IPS DF 6.9 (cell line): ENCODE measurements at places on chromosomes 7 and 10.

GRCh38 chr10:73060738-73061635 is 35.7 kb downstream of the P4HA1 start:
- DNase-seq, result no peak

GRCh38 chr7:148941598-148942275 is 57.6 kb upstream of the EZH2 start:
- no peak for DNase-seq

DNA sequence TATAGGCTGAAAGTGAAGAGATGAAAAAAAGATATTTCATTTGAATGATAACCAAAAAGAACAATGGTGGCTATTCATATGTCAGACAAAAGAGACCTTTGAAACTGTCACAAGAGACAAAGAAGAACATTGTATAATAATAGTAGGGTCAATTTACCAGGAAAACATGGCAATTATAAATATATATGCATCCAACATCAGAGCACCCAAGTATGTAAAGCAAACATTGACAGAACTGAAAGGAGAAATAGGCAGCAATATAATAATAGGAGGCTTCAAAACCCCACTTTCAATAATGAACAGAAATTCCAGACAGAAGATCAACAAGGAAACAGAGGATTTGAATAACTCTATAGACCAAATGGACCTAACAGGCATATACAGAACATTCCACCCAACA is 876.2 kb downstream of the GRID1 start:
- no peak for DNase-seq

GRCh38 chr10:14403881-14404623 is 73.3 kb upstream of the FRMD4A start:
- DNase-seq, result no peak

- DNase-seq, result no peak
These were observed 49.4 kb upstream of the EGFR start for GRCh38 chr7:54969208-54969967.

DNA sequence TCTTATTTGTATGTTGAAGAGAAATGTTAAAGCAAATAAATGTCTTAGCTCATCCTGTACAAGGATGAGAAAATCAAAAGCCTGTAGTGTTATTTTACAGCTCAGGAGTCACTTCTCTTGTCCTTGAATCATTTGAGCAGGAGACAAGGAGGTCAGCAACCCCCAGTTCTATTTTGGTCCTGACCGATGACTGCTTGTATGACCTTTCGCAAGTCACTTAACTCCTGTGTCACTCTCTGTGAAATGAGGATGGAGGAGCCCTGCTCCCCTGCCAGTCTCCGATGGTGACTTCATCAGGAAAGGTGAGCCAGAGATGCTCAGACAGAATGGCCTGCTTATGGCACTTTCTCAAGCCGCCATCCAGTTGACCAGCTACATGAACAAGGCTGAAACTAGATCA is 101.0 kb downstream of the CELF2 start:
- no peak for DNase-seq

DNA sequence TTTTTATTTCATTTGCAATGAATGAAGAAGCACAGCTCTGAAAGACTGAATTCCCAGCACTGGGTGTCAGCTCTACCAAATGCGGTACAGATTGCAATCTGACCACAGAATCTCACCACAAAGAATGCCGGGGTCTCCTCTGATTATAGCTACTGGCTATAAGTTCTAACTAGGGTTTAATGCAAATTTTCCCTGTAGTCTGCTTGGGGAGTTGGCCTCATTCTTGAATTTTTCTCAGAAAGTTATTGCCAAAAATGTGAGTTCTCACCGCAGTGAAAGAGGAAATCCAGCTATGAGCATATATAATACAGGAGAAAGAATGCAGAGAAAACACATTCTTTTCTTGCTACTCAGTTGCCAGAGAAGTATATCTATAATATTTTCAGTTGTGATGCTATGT is 1255.7 kb upstream of the LRRTM3 start:
- no peak for DNase-seq

DNA sequence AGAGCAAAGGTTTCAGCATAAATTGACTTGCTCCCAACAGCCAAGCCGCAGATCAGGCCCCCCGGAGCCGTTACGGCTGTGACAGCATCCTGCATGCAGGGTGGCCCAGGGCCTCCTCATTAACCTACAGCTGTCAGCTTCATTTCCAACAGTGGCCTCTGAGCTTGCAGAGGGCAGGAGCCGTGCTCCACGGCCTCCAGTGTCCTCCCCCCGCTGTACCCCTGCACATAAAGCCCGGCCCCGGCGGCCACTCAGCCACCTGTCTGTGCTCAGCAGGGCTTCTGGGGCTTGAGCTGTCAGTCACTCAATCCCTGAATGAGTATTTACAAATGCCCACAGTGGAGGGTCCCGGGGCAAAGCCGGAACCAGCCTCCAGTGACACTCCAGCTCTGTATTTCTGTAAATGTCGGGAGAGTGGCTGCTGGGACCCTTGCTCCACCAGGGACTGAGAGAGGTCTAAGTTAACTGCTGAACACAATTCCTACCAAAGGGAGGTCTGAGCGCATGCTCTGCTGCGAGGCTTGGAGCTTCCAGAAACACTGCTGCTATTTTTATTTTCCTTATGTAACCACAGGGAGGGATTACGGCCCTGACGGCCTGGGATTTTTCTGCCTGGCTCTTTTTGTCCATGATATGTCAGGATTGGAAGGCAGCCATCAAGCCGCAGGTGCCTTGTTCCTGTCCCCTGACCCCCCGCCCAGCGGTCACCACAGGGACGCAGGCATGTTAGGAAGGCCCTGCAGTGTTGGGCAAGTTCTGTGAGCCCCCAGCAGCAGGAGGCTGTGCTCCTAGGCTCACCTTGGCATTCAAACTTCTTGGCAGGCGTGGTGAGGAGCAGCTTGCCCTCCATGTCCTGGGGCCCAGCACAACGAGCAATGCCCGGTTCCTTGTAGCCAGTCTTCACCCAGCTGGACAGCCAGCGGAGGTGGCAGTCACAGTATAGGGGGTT is 165.0 kb downstream of the SLIT1 start:
- no peak for DNase-seq

GRCh38 chr7:24501009-24501408 is 72.2 kb upstream of the PALS2 start:
- no peak for DNase-seq

DNA sequence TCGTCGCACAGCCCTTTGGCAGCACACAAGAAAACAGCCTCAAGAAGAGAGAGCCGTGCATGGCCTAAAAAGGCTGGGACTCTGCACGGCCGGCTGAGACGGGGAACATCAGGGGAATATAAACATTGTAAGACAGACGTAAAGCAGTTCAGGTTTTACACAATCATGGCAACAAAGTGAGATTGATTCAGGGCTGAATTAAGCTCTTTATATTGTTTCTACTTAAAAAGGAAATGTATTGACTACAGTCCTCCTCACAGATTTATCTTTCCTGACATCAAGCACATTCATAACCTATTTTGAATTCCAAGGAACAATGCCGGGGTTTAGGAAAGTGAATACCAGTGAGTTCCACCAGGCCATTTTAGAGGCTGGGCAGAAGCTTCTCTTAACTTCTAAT is 25.2 kb downstream of the SORBS1 start:
- no peak for DNase-seq

GRCh38 chr10:60732807-60733516 is 45.3 kb upstream of the CDK1 start:
- DNase-seq, result peak; percentile 45

GRCh38 chr10:117441812-117442443 is 66.7 kb upstream of the PDZD8 start:
- no peak for DNase-seq

DNA sequence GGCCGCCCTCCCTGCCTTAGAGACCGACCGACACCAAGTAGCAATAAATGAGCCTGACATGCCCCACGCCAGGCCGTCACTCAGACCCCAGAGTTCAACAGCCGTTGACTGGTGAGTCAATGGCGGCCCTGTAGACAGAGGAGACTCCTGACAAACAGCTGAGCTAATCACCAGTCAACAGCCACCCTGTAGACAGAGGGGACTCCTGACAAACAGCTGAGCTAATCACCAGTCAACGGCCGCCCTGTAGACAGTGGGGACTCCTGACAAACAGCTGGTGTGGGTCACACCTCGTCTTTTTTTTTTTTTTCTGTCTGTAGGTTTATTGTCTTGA is 16.9 kb upstream of the KNDC1 start:
- no peak for DNase-seq

DNA sequence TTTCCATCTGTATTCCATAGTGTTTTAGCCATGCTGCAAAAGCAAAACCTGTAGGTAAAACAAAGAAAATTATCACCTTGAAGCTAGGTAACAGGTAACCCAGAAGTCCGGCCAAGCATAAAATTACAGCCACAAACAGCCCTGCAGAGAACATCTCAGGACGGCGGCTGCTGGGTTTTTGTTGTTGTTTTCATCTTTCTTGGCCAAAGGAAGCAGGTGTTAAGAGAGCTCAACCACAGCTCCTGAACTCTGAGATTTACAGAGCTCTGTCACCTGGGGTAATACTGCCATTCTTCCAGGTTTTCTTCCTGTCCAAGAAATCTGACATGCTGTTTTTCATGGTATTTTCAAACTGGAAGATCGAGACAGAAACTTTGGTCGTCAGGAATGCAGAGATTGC is 847 bp upstream of the SCIN start:
- DNase-seq, result no peak

- no peak for DNase-seq
These were observed 3.5 kb upstream of the DEPP1 start for GRCh38 chr10:44982114-44982460.

DNA sequence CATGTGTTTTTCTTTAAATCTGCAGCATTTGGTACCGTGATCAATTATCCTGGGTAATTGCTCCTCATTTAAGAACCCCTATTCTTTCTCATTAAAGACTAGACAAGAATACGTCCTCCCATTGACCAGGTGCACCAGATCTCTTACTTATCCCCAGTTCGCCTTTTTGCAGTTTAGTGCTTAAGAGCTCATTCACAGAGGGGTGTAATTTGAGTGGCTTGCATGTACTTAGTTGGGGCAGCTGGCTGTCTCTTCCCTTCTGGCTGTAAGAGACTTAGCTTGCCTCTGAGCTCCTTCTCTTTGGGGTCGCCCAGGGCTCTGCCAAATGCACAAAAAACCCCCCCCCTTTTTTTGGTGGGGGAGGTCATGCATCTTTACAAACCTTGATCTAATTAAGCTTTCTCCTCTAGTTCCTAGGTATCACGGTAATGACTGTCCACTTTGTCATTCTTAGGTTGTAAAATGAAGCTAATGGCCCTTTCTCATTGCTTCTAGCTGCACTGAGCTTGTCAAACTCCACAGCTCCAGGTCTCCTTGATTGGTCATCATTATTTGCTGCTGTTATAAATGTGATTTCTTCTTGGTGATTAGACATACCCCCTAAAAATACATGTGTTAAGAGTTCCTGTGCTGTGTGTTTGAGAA is 26.3 kb downstream of the GAD2 start:
- no peak for DNase-seq

- DNase-seq, result no peak
These were observed 118.7 kb downstream of the SLIT1 start for GRCh38 chr10:97066877-97067555.

DNA sequence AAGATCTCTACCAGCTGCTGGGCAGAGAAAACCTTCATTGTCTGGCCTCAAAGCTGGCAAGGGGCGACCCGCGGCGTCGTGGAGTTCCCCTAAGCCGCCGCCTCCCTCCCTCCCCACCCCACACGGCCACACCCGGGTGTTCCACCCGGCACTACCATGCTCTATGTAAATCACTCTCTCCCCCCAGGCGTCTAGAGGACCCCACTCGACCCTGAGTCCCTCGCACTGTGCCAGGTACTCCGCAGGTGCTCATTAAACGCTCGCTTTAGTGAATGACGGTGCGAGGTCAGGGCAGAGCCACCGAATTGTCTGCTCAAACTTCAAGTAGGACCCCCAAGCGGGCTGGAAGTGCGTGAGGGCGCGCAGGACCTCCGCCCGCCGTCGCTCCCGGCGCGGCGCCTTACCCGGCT is 628 bp downstream of the PARP12 start:
- DNase-seq, result no peak

- DNase-seq, result no peak
These were observed 17.8 kb upstream of the FOXL3 start for GRCh38 chr7:272108-272615.

DNA sequence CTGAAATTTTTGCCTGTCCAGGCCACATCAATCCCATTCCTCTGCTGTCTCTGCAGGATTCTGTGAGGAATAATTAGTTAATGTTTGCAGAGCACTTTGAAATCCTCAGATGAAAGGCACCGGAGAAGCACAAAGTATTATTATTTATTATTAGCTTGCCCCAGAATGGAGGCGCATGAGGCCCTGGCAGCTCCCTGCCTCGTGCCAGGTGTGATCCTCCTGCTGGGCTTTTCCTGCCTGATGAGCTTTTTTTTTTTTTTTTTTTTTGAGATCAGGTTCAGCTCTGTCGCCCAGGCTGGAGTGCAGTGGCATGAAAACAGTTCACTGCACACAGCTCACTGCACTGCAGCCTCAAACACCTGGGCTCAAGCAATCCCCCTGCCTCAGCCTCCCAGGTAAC is 65.2 kb downstream of the TCF7L2 start:
- DNase-seq, result no peak

GRCh38 chr10:131748831-131749766 is 151.7 kb upstream of the PPP2R2D start:
- no peak for DNase-seq

DNA sequence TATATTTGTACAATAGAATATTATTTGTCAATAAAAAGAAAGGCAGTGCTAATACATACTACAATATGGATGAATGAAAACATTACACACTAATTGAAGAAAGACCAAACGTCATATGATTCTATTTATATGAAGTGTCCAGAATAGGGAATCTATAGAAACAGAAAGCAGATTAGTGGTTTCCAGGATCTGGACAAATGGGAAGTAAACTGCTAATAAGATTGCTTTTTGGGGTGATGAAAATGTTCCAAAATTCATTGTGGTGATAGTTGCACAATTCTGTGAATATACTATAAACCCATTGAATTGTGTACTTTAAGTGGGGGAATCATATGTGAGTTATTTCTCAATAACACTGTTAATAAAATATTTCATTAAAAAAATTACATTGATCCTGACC is 78.2 kb upstream of the IFRD1 start:
- no peak for DNase-seq

DNA sequence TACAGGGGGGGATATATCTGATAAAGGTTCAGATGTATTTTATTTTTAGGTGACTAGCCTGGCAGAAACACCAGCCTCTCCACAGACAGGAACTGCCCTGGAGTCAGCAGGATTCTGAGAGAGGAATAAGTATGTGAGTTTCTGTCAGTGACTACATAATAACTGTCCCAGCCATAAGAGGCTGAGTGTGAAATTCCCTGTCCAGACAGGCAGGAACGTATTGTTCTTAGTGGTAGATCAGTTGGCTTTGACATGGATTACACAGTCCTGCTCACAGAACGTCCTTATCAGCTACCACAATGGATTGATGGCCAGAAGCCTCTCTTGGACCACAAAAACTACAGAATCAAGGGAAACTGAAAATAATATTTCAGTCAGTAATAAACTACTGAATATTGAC is 709.8 kb downstream of the PCDH15 start:
- no peak for DNase-seq
